ENCODE measurements at places on chromosomes 3 and 15.
A peak's percentile ranks its signal among the peaks of the same experiment; 100 is the strongest.

DNA sequence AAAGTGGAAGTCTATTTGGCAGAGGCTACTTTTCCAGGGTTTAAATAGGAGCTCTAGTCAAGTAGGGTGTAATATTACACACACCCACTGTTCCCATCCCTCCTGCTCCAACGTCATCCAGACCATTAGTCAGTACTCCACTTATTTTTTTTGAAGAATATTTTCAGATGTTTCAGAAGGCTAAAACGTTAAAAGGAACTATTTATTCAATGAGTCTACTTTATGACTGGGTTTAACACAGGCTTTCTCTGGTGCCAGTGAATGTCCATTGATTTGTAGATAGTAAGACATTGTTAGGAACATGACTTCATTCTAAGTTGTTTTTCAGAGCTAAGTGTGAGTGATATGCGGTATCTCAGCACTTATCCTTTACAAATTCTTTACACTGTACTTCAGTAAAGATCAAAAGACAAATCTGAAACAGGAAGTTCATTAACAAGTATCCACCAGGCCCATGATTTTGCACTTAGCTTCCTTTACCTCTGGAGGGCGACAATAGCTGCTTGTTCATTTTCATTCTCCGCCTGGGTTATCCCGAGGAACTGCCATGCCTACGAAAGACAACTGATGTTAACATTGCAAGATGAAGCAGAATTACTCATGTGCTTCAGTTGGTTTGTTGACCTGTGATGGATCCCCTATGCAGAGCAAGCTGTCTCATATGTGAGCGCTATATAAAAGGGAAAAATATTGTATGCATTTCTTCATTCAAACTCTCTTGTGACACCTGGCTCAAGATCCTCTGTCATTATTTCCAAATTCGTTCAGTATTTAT is 158.7 kb downstream of the USP13 start:
- DNase-seq, result peak; percentile 67

- DNase-seq, result no peak
Measured at GRCh38 chr3:143753006-143753405, 95.3 kb downstream of the SLC9A9 start.

DNA sequence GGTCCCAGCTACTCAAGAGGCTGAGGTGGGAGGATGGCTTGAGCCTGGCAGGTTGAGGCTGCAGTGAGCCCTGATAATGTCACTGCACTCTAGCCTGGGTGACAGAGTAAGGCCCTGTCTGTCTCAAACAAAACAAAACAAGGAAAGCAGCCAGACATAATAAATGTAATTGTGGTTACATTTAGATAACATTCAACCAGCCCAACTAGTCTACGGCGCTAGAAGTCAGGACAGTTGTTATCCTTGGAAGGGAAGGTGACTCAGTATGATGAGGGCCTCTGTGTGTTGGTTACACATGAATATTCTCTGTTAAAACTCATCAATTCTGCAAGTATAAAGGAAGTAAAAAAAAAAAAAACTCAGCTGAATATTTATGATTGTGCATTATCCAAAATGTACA is 27.0 kb upstream of the CSPG5 start:
- DNase-seq, result no peak

- no peak for DNase-seq
Measured at GRCh38 chr3:196537319-196537984, 22.3 kb upstream of the SMCO1 start.

GRCh38 chr3:64290864-64291263 is 65.6 kb upstream of the PRICKLE2 start:
- no peak for DNase-seq

DNA sequence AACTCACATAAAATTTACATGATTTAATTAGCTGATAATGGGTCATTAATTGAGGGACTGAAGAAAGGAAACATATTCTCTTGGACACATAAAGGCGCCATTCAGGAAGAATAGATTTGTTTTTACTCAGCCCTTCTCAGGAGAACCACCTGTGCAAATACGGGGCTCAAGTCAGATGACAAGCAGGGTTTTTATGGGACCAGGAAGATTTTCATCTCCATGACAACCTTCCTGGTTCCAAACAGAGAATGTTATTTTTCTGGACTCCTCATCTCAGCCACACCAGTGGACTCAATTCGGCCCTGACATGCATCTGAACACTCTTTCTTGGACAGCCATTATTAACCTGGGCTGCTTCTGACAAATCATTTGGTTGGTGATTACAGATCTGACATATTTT is 120.5 kb downstream of the PDZRN3 start:
- no peak for DNase-seq

- DNase-seq, result no peak
Measured at GRCh38 chr3:51711352-51712037, 4.6 kb downstream of the GRM2 start.

DNA sequence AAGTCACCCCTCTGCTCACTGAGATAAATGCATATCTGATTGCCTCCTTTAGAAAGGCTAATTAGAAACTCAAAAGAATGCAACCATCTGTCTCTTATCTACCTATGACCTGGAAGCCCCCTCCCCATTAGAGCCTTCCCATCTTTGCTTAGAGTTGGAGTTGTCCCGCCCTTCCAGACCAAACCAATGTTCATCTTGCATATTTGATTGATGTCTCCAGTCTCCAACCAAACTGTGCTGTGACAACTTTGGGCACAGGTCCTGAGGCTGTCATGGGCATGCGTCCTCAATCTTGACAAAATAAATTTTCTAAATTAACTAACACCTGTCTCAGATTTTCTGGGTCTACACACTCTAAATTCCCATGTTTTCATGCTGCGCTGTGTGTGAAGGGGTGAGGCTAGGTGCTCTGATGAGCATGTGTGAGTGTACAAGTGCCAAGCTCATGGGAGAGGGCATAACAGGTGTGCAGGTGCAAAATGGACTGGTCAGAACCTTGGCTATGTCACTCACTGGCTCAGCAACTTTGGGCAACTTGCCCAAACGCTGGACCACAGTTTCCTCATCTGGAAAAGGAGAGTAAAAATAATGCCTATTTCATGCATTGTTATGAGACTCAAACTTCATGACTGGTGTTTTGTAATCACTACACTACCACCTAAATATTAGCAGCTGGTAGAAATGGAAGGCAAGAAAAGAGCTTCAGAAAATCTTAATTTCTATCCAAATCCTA is 7.2 kb downstream of the DAPK2 start:
- DNase-seq, result no peak

Measured in AG09309 (cell line).